GM23338 (cell line): ENCODE measurements at places on chromosomes 3 and 15. TPM values are rescaled to one million over a fixed set of nuclear protein-coding genes. Genes with fewer than 3 reads are reported as not detected.

MAP6D1 gene
- 8.2 and 10.6 TPM in 2 replicates for total RNA-seq

CCR3 gene
- not detected in 2 replicates for total RNA-seq

C2CD4B gene
- 1.3 and 1.5 TPM in 2 replicates for total RNA-seq

SYNM gene
- total RNA-seq: 2.9 and 3.5 TPM in 2 replicates

GHSR gene
- not detected in 2 replicates for total RNA-seq
